ENCODE measurements at places on chromosomes 1 and 21.

DNA sequence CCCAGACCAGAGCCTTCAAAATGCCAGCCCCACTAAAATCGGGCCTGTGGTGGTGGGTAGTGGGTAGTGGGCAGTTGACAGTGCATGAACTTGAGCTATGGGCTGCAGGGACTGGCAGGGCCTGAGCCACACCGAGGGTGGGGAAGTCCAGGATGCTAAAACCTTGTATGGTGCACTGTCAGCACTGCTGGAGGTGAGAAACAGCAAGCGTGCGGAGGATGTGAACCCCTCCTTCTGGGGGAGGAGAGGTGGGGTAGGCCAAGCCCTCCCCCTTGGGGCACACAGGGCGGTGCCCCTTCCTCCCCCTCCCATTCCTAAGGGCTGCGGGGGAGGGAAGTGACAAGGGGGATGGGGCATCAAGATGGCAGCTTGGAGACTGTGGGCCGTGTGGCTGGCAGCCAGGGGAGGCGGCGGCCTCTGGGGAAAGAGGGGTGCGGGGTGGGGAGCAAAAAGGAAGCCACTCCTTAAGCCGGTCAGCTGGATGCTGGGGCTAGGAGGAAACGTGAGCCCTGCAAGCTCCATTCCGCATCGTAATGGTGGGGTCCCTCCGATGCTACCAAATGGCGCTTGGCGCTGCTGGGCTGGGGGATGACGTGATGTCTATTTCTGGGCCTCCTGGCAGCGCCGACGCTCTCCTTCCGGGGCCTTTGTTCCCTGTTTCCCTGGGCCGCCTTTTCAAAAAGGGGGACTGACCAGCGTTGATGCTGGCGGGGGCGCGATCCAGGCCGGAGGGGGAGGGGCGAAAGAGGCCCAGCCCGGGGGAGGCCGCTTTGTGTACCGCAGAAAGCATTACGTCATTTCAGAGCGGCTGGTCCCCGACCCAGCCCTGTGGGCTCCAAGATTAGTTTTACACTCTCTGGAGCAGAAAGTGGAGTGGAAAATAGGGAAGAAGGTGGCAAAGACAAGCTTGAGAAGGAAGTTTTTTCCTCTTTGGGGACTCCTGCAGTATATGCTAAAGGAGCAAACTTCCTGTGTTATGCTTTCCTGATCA is 809 bp downstream of the SYT11 start:
- peak; percentile 77 for DNase-seq

GRCh38 chr1:244439391-244440032 is 12.2 kb downstream of the ADSS2 start:
- no peak for DNase-seq

GRCh38 chr1:41101076-41101475 is 79.6 kb upstream of the SLFNL1 start:
- no peak for DNase-seq

- DNase-seq: no peak
Observed at GRCh38 chr1:42469727-42470126, 6.6 kb downstream of the CCDC30 start.

DNA sequence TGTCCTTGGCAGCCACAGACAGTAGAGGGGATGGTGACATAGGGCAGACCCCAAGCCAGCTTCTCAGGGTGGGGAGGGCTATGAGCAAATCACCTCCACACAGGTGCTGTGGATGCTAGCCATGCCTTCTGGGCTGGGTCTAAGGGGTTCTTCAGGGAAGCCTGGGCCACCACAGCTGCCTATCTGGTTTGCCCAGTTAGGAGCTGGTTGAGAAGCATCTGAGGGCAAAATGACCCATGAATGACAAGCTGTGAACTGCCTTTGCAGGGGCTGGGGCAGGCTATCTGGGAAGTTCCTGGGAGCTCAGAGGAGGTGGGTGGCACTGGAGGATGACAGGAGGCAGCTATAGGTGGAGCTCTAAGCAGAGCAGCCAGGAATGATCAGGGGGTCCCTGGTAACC is 10.1 kb upstream of the ARHGEF10L start:
- no peak for DNase-seq

GRCh38 chr1:51255331-51255730 is 19.3 kb downstream of the RNF11 start:
- no peak for DNase-seq

- no peak for DNase-seq
Observed at GRCh38 chr1:152758636-152759035, 811 bp downstream of the KPRP start.

DNA sequence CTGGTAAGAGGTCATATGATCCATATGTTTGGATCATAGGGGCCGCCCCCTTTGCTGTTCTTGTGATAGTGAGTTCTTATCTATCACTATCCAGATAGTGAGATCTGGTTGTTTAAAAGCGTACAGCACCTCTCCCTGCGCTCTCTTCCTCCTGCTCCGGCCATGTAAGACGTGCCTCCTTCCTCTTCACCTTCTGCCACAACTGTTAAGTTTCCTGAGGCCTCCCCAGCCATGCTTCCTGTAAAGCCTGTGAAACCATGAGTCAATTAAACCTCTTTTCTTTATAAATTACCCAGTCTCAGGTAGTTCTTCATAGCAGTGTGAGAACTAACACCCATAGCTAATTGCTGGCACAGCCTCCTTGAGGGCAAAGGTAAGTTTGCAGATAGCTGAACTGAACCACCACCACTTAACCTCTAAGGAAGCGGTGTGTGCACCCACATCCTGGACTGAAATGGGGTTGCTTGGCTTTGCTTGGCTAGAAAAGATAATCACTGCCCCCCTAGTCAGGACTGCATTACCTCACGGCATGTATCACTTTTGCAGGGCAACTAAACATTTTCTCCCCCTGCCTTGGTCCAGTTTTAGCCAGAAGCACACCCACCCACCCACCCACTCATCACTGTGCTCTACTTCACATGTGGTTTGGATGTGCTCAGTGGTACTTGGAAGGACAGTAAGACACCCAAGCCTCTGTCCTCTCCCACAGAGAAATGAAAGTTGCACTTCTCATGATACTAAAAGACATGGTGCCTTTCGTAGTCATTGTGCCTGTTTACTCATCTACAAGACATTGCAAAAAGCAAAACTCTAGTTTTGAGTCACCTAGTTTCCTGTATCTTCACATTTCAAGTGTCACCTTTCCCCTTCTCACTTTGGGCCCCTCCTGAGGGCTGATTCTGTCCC is 23.1 kb upstream of the PTAFR start:
- DNase-seq: peak; percentile 66

- peak; percentile 10 for DNase-seq
Observed at GRCh38 chr1:67850611-67851075, 17.4 kb upstream of the GNG12 start.

DNA sequence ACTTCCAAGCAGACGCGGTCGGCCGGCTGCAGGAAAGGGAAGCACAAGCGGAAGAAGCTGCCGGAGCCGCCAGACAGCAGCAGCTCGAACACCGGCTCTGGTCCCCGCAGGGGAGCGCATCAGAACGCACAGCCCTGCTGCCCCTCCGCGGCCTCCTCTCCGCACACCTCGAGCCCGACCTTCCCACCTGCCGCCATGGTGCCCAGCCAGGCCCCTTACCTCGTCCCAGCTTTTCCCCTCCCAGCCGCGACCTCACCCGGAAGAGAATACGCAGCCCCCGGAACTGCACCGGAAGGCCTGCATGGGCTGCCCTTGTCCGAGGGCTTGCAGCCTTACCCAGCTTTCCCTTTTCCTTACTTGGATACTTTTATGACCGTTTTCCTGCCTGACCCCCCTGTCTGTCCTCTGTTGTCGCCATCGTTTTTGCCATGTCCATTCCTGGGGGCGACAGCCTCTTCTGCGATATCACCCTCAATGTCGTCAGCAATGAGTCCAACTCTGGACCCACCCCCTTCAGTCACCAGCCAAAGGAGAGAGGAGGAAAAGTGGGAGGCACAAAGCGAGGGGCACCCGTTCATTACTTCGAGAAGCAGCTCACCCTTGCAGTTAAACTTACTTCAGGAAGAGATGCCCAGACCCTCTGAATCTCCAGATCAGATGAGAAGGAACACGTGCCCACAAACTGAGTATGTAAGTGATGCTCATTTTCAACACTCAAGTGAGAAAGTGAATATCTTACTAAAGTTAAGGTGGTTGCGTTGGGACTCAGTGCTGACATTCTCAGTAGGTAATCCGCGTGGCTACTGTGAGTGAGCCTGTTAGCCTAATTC is 25.5 kb downstream of the UTS2 start:
- peak; percentile 45 for DNase-seq

DNA sequence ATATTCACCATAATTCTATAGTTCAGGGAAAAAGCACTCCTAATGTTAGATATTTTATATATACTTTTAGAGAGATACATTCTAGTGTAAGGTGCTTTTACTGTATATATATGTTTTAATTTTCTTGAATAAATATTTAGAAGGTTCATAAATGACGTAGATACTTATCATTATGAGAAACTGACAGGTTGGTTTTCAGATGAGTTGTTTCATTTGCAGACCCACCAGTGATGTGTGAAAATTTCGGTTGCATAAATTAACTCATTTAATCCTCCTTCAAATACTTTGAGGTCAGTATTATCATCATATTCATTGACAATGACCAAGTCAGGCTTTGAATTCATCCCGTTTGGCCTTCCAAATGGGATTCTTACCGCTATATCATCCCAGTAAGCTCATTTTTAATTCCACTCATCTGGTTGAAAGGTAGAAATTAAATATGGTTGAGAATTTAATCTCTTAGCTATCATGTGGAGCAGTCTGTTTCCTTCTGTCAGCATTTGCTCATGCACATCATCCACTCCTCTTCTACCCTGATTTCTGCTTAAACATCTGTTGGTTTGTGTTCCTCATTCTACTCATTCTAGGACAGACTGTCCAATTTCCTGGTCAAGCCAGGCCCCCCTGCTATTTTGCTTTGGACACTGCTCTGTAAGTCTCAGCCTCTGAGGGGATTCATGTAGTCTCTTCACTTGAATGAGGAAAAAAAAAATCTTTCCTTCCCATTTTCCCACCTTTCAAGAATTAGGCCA is 1156.6 kb downstream of the PLA2G4A start:
- no peak for DNase-seq

GRCh38 chr1:23184212-23184934 is 15.7 kb upstream of the LUZP1 start:
- DNase-seq: peak; percentile 27

DNA sequence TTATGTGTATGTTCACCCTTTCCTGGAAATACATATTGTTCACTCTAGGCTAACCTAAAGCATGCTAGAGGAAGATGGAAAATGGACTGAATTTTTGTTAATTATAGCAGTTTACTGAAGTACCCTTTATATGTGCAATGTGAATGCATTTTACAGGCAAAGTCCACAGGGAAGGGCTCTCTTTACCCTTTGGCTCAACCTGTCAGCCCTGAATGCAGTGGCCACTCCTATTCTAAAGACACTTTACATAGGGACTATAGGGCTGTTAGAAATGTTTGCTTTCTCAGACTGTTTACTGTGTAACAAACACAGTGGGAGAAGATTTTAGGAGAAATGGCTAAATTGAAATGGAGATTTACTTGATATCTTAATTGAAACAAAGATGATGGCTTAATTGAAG is 78.5 kb downstream of the BRINP2 start:
- DNase-seq: no peak

DNA sequence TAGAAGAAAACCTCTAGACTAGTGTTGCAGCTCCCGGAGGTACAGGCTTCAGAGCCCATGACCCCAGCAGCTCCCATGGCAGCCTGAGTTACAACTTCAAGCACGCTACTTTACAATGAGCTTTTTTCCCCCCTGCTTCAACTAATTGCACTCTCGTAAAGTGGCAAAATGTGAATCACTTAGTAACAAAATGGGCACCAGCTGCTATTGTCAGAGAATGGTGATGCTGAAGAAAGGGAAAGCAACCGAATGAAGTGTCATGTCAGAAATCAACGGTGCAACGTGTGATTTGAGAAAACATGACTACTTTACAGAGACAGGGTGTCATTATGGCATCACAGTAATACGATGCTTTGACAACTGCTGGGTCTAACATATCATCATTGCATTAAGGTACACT is 40.5 kb downstream of the ESRRG start:
- DNase-seq: no peak

DNA sequence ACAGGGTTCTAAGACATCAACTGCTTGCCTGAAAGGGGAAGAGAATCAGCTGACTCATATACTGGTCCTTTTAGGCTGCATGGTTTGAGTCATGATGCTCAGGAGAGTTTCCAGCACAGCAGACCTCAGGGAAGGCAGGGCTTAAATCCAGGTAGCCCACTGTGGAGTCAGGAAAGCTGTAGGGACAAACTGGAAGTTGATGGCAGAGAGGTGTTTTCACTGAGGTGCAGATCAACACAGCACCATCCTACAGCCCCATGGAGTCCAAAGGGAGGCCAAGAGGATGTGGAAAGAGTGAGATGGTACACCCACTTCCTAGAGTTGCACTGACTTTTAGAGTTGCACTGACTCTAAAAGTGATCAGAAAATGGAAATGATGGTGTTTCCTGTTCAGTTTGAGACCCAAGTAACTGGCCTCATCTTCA is 252.4 kb upstream of the DUSP10 start:
- peak; percentile 29 for DNase-seq
